ENCODE measurements at places on chromosomes 7 and 10. TPM values are rescaled to one million over a fixed set of nuclear protein-coding genes. Genes with fewer than 3 reads are reported as not detected.
A peak's percentile ranks its signal among the peaks of the same experiment; 100 is the strongest.

DNA sequence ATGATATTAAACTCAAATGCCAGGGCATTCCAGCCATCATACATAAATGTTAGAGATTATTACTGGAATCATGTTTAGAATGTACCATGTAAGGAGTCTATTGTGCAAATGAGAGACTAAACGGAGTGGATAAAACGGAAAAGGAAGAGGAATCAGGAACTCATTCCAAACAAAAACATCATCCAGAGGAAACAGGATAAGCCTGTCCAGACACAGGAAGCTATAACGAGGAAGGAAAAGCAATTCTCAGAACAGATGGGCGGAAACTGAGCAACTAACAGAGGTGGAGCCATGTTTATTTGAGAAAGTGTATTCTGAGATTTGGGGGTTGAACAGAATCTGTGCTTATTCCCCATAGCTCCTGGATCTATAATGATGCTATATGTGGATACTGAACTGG, 52.3 kb upstream of the TRIM24 start:
- no peak for DNase-seq

GRCh38 chr7:28607855-28608193, 195.5 kb downstream of the CREB5 start:
- DNase-seq = no peak

GRCh38 chr10:85280014-85280413, 951.6 kb downstream of the CCSER2 start:
- no peak for DNase-seq

DNA sequence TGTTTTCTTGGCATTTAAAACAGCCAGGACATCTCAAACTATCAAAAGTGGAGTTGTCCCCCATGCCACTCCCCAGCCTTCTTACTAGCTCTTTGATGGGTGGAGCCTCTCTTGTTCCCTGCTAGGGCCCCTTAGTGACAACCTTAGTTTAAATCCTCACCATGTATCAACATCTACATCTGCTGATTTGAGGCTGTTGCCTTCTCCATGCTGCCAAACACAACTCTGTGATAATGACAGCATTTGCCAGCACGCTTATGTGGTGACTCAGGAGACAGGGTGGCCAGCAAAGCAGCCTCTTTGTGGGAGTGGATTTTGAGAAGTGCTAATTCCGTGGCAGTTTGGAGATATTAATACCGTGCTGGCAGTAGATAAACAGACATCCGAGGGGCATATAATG, 145.4 kb downstream of the LRRC4 start:
- DNase-seq = no peak

DNA sequence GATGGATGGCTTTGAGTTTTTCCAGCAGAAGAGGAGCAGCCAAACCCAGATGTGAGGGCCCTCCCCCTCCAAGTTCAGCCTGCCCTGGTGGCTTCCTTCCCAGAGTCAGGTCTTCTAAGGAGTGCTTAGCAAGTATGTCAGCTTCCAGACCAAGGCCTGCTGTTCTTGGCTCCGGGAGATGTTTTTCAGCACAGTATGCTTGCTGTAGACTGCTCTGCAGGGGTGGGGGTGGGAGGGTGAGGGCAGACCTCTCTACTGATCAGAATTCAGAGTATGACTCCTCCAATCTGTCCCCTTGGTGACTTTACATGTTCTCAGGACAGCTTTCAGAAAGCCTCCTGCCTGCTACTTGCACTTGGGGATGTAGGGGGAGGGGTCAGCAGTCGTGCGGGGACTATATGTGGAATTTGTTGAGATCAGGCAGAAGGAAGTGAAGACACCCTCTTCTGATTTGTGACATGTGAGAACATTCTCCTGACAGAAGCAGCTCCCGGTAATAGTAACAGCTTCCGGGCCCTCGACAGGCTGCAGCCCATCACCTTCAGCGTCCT, 516.4 kb upstream of the ZMIZ1 start:
- no peak for DNase-seq

GRCh38 chr10:125200396-125200795, 40.0 kb upstream of the CTBP2 start:
- no peak for DNase-seq

- DNase-seq = no peak
Measured at GRCh38 chr7:95796617-95797016, 24.3 kb downstream of the DYNC1I1 start.

DNA sequence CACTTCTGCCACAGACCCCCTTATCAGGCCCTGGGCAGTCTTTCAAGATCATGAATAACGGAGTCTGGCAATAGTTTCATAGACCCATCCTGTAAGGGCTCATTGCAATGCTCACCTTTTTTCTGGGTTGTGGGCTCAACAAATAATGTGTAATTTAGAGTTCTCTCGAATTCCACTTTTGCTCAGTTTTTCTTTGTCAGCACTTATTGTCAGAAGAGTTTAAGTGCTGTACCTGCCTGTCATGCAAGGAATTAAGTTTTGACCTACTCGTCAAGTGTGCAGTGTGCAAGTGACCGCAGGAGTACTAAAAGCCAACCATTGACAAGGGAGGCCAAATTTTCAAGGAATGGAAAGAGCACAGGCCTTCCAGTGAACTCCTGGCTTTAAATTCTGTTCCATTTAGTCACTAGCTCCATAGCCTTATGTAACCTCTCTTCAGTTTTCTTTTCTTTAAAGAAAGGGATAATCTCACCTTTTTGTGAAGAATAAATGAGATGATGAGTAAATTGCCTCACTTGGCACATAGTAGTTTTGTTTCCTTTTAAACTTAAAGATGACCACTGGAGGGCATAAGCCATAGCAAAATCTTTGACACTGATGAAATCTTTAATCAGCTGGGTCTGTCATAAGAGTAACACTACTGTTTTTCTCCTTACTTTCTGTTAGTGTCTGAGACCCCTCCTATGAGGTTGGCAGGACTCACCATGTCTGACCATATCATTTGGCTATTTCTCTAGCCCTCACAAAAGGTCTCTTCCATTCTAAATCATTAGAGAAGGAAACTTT, 313.3 kb downstream of the TYW1 start:
- no peak for DNase-seq

- DNase-seq = no peak
Measured at GRCh38 chr10:33100781-33101391, 142.9 kb upstream of the ITGB1 start.

GRCh38 chr10:71218046-71218650, 5.8 kb downstream of the UNC5B start:
- peak; percentile 45 for DNase-seq

DNA sequence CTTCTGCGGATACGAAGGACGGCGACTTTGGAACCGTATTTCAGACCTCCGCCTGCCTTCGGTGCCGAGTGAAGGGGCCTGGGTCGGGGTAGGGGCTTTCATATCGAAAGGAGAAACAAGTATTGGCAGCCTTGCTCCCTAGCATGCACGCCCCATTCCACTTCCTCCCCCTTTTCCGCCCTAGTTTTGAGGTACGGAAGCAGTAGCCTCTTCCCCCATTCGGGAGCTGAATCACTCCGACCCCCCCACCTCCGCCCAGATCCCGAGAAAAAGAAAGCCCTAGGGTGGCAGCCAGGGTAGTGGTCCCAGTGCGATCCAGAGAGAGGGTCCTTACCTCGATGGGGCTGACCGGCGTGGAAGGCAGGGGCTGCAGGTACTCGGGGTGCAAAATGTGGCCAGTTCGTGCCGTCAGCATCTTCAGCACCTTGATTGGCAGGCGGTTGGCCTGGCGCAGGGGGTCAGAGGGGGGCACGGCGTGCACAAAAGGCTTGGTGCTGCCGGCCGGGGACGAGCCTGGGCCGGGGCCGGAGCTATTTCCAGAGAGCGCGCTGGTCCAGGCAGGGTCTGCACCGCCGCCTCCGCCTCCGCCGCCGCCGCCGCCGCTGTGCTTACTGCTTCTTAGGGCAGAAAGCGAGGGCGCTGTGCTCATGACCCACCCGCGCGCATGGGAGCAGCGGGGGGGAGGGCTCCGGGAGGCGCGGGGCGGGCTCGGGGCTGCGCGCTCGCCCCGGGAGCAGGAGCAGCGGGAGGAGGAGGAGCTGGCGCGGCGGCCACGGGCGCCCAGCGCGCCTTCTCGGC, 594 bp downstream of the ZNF503 start:
- peak; percentile 83 for DNase-seq

DNA sequence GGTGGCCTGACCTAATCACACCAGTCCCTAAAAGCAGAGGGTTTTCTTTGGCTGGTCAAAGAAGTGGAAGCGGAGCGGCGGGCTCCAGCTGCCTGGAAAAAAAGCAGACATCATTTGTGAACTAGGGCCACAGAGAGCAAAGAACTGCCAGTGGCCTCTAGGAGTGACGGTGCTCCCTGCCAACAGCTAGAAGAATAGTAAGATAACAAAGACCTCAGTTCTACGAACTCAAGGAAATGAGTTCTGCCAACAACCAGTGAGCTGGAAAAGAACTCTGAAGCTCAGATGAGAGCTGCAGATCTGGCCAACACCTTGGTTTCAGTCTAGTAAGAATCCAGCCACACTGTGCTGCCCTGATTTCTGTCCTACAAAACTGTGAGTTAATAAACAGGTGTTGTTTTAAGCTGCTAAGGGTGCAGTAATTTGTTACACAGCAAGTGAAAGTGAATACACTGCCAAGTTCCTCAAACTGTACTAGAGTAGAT, 178.0 kb downstream of the SRPK2 start:
- no peak for DNase-seq

GRCh38 chr7:2060701-2061100, 172.0 kb downstream of the MAD1L1 start:
- DNase-seq = no peak

DNA sequence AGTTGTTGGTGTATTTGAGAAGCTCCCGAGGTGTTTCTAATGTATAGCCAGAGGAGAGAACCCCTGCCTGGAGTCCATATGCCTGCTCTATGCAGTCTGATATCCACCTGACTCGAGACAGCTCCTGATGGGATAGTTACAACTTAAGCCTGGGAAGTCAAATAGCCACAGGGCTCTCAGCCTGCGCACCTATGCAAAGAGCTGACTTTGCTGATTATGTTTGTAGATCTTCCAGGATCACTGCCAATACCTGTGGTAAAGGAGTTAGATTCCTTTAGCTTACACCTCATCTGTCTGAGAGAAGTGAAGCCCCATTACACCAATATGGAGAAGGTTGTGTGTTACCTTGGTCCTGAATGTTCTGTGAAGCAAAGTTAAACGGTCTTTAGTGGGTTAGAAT, 1063.3 kb downstream of the NRG3 start:
- no peak for DNase-seq

DNA sequence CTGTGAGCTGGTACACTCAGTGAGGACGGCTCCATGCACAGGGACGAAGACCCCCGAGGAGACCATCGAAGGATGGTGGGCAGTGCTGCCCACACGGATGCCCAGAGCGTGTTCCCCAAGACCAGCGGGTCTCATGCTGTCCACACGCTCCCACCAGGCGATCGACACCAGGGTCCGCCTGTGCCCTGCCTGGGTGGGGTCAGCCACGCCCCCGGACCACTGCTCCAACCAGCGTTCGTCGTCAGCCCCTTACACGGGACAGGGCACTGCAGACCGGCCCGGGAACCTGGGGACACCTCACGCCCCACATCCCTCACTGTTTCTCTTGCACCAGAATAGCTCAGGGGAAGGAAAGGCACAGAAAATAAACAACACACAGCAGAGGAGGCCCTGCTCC, 223.5 kb downstream of the DNAJB6 start:
- no peak for DNase-seq

- no peak for DNase-seq
Measured at GRCh38 chr7:82945480-82945879, 217.2 kb downstream of the PCLO start.

DNA sequence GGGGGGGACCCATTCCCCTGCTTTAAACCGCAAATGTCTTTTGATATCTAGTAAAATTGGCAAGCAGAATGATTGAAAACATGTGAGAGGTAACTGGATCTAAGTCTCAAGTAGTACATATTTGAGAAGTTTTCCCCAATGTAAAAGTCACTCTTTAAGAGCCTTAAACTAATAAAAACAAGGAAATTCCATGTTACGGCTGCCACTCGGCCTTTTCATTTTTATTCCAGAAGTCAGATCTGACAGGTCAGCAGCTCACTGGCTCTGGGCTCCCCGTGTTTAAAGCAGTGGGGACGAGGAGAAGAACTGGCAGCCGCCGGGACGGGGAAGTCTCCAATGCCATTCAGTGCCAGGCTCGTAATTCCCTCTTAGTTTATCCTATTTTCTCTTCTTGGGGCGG, 80.7 kb downstream of the CUX1 start:
- no peak for DNase-seq

GRCh38 chr7:85114342-85114741, 72.5 kb downstream of the SEMA3D start:
- DNase-seq = no peak

DNA sequence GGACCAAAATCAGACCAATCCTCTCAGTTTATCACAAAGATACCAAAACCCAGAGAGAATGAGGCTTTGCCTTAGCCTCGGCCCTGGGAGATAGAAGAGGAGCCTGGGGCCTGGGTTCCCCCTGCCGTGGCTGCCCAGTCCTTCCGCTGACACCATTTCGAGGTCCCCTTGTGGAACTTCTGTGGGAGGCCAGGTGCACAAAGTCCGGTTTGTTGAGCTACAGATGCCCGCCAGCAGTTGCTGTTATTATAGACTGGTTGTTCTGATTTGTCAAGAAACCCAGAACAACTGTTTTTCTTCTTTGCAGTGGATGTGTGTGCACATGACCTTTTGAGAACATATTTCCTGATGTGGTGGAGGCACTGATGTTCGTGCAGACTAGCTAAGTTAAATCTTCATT, 47.6 kb downstream of the CUX1 start:
- DNase-seq = no peak

DNA sequence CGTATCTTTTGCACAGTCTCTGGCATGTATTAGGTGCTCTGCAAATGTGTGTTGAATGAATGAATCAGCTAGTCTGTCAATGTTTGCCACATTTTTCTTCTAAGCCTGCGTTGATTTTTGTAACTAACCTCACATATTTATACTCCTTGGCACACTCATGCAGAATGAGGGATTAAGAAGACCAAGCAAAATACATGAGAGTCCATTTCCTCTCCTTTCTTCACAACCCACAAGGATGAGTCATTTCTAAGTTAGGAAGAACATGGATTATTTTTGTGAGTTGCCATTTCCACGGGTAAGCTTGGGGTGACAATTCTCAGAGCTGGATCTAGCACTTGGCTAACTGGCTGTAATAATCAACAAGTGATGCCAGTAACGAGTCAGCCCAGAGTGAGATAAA, 158.8 kb downstream of the TWIST1 start:
- DNase-seq = no peak

Gene FGL2
- 6.2 TPM for total RNA-seq

Gene FAM20C
- 15.8 TPM for total RNA-seq

Gene PANK1
- total RNA-seq = 31.5 TPM

Gene ELFN1
- total RNA-seq = 1.4 TPM

Gene HECW1
- total RNA-seq = 0.17 TPM

Gene GPR26
- not detected for total RNA-seq

Gene SVOPL
- not detected for total RNA-seq

Gene FKBP9
- 87.7 TPM for total RNA-seq

Gene MDFIC
- 26.8 TPM for total RNA-seq

Gene TNPO3
- 33.6 TPM for total RNA-seq

Gene CHST3
- 29.3 TPM for total RNA-seq

Gene MEST
- total RNA-seq = 14.6 TPM

Gene IFRD1
- 81.4 TPM for total RNA-seq

Gene CHAT
- total RNA-seq = not detected

Gene TCAF2
- total RNA-seq = 3.0 TPM

Gene ERVW-1
- not detected for total RNA-seq

Gene HACD1
- 11.5 TPM for total RNA-seq

Gene VAX1
- not detected for total RNA-seq
